ENCODE measurements at places on chromosomes 2 and 18.

GRCh38 chr2:153222231-153223165 is 256.1 kb downstream of the RPRM start:
- DNase-seq = no peak

GRCh38 chr2:128488434-128488833 is 169.8 kb upstream of the HS6ST1 start:
- no peak for DNase-seq

DNA sequence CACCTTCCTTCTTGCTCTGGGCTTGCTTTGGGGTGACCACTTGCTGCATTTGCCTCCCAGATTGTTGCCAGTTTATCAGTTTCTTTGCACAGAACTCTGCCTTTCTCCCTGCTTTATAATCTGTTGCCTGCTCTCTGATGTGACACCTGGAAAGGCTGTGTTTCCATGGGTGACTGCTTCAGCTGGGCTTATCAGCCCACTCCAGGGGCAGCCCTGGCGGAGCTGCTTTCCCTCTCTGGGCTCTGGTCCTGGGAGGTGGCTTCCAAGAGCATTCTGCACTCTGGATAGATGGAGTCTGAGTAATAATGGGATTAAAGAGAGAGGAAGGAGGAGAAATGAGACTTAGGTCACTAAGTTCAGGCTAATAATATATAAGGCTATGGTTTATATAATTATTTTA is 352.7 kb downstream of the TSN start:
- no peak for DNase-seq

GRCh38 chr2:61705625-61706024 is 148.2 kb downstream of the FAM161A start:
- no peak for DNase-seq

GRCh38 chr2:218822622-218823021 is 9.0 kb downstream of the PRKAG3 start:
- no peak for DNase-seq

DNA sequence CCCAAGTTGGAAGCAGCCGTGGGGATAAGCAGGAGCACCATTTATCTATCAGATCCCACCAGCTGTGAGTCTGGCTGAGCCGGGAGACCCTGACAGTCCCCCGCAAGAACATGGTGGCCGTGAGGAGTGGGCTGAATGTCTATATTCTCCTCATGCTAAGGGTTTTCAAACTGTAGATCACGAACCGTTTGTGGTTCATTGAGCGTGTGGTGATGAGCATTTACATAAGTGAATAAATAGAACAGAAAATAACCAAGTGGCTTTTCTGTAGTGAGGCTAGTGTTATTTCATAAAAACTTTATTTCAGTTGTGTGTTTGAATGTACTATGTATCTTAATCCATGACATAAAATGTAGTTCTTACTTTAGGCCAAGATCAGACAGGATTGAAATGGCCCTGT is 190.2 kb upstream of the APCDD1 start:
- DNase-seq = no peak

DNA sequence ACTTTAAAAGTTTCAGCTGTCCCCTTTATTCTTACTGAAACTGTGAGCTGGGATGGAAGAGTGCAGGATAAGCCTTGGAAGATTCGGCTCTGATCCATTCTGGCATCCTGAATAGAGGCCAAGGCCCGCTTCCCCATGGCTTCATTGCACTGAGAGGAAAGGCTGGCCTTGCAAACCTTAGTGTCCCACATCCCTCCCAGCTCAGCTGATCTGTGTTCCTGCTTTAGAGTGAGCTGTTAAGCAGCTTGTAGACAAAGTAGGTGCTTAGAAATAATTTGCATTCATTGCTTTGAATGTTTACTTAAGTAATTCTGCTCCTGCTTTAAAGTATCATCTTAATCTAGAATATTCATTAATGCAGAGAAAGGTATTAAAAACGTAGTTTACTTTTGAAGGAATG is 169.6 kb upstream of the BOD1L2 start:
- no peak for DNase-seq

- DNase-seq = peak; percentile 85
These were observed 43.4 kb upstream of the SMAD7 start for GRCh38 chr18:48994044-48994651.

GRCh38 chr2:3626812-3627499 is 31.0 kb upstream of the ALLC start:
- no peak for DNase-seq

DNA sequence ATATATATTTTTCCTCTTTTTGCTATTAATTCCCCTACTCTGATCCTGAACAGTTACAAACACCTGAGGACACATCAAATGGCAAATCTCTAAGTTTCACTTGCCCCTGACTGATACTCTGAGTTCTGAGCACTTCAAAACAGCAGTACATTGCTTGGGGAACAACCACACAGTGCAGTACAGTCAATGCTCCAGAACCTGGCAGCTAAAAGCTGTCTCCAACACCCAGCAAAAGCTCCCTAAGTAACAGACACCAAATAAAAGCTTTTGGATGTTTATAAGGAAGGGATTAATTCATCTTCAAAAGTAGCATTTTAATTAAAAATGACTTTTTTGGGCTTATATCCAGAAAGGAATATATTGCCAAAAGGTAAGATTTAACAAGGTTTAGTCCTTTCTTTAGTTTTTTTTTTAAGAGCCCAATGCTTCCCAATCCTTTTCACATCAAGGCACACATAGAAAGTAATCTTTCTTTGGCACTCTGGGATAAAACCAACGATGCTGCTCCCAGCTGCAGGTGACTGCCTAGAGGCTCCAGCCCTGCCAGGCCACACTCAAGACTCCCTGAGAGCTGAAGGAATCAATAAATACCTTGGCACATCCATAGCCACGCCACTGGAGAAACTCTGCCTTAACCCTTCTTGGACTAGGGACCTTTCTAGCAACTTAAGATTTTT is 164.9 kb upstream of the ZFP36L2 start:
- no peak for DNase-seq

DNA sequence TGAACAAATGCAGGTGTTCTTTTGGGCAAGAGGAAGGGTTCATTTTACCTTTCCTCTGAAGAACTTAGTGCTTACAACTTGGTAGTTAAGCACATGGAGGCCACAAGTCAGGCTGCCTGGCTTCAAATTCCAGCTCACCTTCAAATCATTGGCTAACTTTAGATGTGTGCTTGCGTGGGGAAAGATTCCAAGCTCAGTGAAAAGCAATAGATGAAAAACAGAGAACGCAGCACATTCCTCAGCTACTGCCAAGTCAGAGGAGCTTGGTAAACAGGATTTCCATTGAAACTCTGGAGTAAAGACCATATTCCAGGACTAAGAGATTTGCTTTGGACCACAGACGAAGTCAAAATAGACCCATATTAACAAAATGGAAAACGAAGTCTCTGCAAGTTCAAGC is 96.3 kb upstream of the ASB18 start:
- no peak for DNase-seq

DNA sequence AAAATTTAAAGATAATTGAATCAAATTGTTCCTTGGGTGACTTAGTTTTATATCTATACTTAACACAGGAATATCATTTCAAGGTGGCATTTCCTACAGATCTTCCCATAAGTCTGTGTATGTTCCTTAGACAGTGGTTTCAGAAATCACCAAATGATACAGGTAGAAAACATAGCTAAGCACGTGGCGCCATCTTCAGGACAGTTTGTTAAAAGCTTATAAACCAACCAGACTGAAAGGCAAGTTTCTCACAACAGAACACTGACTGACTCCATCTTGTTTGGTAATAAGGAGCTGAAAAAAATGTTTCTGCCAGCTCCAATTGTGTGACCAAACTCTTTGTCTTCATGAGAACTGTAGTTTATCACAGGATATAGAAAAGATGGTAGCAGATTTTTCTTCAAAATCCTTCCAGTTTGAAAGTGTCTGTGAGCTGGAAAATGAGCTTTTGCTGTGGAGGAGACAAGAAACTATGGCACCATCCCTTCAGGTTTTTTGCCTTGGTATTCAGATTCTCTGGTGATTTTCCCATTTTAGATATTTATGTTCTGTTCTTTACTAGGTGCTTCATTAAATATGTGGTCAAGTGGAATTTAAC is 34.8 kb upstream of the NEUROD1 start:
- peak; percentile 81 for DNase-seq

DNA sequence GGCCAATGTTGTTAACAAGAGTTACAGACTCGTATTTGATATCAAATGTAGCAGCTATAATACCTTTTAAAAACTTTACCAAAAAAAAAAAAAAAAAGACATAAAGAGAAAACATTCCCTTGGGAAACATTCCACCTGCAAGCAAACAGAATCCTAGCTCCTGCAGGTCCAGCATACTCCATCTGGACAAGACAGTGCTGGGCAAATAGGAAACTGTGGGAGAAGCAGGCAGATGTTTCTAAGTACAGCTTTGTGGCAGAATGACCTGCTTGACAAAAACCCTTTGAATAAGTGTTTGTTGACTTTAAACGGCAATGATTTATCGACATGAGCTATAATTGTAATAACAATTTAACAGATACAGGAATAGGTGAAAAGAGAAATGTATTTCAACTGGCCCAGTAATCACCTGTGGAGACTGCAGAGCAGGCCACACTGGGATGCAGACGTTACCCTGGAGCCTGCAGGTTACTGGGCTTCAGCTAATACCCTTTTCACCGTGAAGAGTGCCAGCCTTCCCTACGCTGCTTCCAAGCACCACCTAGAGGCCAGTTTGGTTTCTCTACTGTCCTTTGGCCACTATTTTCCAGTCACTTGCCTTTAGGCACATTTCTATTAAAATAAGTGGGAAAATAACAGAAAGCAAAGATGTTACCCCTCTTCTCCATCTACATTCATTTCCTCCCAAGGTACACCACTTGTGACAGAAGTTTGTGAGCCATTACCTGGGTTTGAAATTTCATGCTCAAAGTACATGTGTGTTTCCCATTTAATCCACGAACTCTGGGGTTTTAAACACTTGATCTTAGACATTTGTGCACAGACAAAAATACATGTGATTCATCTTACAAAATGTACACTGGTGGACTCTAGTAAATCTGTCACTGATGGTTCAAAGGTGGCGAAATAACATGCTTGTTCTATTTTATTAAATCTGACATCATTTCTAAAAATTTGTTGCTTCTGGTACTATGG is 96.9 kb upstream of the ZNF397 start:
- DNase-seq = peak; percentile 67

DNA sequence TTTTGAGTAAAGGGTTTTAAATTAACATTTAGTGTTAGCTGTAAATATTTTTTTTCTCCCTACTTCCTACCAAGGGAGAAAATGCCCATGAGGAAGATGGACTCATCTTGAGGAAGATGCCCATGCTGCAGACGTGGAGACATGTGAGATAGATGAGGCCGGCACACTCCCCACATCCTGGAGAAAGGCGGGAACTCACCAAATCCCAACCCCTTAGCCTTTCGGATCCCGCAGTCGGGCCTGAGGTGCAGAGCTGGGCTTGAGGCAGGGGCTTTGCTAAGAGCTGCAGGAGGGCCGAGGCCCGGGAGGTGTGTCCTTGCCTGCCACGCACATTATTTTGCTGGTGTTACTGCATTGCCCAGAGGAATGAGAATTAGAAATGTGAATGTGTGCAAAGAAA is 137.9 kb downstream of the NAPG start:
- DNase-seq = no peak

DNA sequence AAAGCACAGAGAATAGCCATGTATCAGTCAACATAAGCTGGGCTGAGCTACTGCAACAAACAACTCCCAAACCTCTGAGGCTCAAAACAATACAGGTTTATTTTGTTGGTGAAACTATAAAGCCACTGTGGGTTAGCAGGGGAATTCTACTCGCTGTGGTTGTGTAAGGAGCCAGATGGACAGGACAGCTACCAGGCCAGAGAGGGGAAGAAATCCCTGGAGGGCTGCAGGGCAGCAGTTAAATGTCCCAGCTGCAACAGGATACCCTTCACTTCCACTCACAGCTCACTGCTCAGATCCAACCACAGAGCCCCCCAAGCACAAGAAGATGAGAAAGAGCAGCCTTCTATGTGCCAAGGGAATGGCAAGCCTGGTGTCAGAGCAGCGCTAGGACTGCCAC is 245.9 kb upstream of the RAB6C start:
- DNase-seq = no peak

- no peak for DNase-seq
These were observed 39.5 kb downstream of the AQP12A start for GRCh38 chr2:240731178-240731545.

- DNase-seq = no peak
These were observed 15.4 kb downstream of the ZBTB7C start for GRCh38 chr18:48393776-48394175.

DNA sequence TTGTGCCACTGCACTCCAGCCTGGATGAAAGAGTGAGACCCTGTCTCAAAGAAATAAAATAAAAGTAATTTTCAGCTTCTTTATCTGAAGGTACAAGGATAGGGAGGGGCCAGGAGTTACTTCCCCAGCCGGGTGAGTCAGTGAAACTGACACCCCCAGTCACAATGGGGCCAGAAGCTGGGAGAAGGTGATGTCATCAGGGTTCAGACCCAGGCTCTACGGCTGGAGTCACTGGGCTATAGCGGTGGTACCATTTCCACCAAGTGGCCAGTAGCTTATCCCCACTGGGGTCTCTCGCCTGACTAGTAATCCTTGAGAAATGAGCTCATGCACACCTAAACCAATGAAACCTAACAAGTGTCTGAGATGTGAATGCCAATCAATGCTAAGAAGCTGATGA is 107.9 kb downstream of the ALPK2 start:
- no peak for DNase-seq

GRCh38 chr2:128447538-128447995 is 128.9 kb upstream of the HS6ST1 start:
- DNase-seq = no peak

- DNase-seq = no peak
These were observed 129.0 kb downstream of the ERBB4 start for GRCh38 chr2:212409560-212409959.

DNA sequence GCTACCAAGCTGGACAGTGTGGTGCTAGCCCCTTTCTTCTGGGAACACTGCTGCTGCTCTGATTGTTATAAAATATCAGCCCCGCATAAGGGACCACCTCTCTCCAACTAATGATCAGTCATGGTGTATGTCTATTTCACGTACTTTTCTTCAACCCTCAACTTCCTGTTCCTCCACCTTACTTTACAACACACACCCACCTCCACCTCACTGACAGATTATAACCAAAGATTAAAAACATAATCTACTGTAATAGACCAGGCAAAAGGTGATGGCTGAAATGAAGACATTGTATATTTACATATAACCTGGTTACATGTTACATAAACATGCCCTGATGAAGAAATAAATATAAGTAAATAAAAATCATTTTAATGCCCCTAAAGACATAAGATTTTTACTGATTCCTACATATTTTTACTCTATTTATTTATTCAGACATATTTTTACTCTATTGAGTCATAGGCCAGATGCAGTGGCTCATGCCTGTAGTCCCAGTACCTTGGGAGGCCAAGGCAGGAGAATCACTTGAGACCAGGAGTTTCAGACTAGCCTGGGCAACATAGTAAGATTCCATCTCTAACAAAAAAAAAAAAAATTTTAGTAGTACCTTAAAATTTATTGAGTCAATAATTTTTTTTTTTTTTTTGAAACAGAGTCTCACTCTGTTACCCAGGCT is 12.8 kb downstream of the STK39 start:
- DNase-seq = no peak

DNA sequence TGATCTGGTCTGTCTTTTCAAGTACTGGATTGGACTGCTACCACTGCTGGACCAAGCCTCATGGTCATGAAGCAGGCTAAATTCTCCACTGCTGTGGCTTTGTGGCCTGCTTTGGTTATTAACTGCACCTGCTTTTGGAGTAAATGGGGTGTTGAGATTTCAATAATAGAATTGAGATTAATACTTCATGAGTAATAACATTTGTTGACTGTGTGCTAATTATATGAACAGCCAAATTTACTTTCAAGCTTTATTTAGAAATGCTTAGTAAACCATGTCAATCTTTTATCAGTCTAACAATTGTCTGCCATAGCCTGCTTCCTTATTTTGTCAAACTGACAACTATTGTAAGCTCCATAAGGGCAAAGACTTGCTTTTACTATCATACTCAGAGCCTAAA is 27.4 kb upstream of the MTIF2 start:
- no peak for DNase-seq
